Mucosa of gallbladder (tissue), 1 donor: ENCODE measurements at places on chromosomes 11 and 22.
A peak's percentile ranks its signal among the peaks of the same experiment; 100 is the strongest.

DNA sequence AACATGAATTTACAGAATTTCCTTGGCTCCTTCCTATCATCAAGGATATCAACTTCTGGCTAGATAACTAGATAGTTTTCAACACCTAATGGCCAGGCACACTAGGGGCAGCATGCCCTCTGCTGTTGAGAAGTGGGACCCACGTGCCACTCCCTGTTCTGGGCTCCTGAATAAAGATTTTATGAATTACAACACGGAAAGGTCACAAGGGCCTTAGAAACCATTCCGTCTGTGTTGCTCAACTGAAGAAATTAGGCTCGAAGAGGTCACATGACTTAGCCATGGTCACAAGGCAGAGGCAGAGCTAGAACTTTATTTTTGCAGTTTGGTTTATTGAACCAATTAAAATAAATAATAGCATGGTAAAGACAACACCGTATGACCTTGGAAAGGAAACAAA, 36.0 kb downstream of the PRCP start:
- peak; percentile 38 for DNase-seq

GRCh38 chr22:45136594-45136993, 27.1 kb upstream of the NUP50 start:
- no peak for DNase-seq

DNA sequence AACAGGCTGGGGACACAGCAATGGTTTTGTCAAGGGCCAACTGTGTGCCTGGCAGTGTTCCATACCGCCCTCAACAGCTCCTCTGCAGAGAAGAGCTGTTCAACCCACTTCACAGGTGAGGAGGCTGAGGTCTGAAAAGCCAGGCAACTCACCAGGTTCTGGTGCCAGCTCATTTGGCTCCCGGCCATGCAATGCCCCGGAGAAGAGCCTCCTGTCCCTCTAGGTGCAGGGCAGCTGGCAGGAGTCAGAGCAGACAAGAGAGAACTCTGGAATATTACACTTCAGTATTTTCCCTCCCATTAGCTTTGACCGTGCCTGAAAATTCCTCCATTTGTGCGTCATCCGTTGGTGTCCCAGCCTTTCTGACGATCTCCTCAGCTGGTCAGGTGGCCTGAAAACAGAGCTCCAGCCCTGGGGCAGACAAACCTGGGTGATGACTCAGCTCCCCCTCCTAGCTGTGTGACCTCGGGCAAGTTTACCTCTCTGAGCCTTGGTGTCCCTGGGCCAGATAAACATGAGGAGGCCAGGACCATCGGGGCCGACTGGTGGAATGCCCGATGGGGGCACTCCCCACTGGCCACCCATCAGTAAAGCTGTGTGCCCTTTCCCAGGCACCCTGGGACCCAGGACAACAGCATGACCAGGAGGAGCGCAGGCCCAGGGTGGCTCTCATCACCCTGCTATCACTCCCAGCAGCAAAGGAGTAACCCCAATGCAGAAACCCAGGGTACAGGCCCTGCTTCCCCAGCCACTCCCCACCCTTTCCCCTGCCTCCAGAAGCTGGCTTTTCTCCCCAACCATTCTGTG, 9.6 kb upstream of the C1QTNF6 start:
- DNase-seq, result peak; percentile 63

GRCh38 chr11:46259971-46260560, 17.4 kb upstream of the CREB3L1 start:
- DNase-seq, result no peak

GRCh38 chr11:102287964-102288724, 29.1 kb upstream of the BIRC3 start:
- DNase-seq, result peak; percentile 64

DNA sequence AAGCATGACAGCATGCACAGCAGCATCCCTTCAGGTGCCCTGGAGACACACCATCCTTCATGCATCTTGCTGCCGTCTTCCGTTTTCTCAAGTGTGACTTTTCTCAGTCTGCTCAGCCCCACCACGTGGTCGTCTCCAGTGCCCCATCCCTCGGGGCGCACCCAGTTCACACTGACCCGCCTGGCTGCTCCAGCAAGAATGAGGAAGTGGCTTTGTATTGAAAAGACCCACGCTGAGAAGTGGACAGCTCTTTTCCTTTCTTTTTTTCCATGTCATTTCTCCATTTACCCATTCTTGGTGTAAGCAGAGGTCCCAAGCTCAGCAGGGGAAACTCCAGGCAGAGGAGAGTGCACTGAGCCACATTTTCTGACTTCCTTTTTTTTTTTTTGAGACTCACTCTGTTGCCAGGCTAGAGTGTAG, 14.5 kb downstream of the SERPINH1 start:
- peak; percentile 82 for DNase-seq

DNA sequence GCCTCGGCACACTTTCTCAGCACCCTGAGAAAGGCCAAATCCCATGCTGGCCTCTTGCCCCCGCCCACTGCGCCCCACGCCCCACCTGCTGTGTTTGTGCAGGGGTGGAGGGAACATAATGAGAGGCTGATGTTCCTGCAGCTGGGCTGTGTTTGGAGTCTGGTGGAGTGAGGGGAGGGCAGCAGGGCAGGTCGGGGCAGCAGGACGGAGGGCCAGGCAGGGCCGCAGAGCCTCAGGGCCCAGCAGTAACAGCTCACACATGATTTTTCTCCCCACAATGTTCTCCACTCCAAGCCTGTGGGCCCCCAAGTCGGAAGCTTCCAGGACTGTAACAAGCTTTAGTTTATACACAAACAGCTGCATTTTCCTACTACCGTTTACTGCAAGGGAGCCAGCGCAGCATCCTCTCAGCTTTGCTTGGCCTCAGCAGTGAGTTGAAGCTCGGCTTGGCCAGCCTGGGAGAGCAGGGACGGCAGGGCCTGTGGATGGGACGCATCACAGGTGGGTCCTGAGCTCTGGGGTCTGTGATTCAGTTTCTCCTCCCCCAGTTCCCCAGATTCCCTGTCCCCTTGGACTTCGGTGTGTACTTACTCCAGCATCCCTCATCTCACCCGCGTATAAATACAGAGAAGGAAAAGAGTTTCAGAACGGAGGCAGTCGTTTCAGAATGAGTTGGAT, 51.0 kb downstream of the RPUSD4 start:
- no peak for DNase-seq
